Mesothelial cell of epicardium (in vitro differentiated cells): ENCODE measurements at places on chromosomes 5 and 9.
A peak's percentile ranks its signal among the peaks of the same experiment; 100 is the strongest.

GRCh38 chr5:149450199-149450598 lies 71.1 kb upstream of the IL17B start:
- peaks cover 54% of the 10 kb centered on the region for H3K4me1 ChIP-seq
- peak overlapping the region; percentile 56 for H3K27ac ChIP-seq
- no peaks in the 10 kb centered on the region for H3K36me3 ChIP-seq
- DNase-seq, result no peak
- H3K27me3 ChIP-seq, result no peaks in the 10 kb centered on the region

- H3K4me3 ChIP-seq, result no peak overlapping the region
- H3K36me3 ChIP-seq, result no peaks in the 10 kb centered on the region
- no peak overlapping the region for H3K27ac ChIP-seq
- peaks cover 10% of the 10 kb centered on the region for H3K27me3 ChIP-seq
- no peaks in the 10 kb centered on the region for H3K4me1 ChIP-seq
Measured at GRCh38 chr5:100623719-100624118, 88.5 kb downstream of the FAM174A start.

DNA sequence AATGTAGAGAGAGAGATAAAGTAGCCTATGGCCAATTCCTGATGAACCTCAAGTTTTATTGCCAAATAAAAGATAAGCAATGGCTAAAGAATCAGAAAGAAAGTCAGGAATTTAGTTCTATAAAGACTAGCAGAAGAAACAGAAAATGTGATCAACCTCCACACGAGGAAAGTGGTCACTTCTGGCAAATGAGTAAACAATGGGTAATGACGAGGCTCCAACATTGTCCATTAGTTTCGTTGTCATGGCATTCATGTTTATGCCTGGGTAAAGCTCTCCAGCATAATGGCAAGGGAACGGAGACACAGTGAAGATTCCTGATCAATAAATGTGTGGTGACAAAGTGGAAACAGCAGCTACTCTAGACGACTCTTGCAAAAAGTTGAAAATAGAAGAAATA lies 341.8 kb upstream of the CTNND2 start:
- no peaks in the 10 kb centered on the region for H3K36me3 ChIP-seq
- peaks cover 2% of the 10 kb centered on the region for H3K4me1 ChIP-seq
- no peak overlapping the region for H3K27ac ChIP-seq
- H3K4me3 ChIP-seq, result no peak overlapping the region
- DNase-seq, result no peak
- H3K27me3 ChIP-seq, result no peaks in the 10 kb centered on the region

- no peak overlapping the region for H3K27ac ChIP-seq
- H3K4me3 ChIP-seq, result no peak overlapping the region
- DNase-seq, result no peak
- H3K36me3 ChIP-seq, result no peaks in the 10 kb centered on the region
Measured at GRCh38 chr5:169763376-169764017, 126.4 kb downstream of the DOCK2 start.

DNA sequence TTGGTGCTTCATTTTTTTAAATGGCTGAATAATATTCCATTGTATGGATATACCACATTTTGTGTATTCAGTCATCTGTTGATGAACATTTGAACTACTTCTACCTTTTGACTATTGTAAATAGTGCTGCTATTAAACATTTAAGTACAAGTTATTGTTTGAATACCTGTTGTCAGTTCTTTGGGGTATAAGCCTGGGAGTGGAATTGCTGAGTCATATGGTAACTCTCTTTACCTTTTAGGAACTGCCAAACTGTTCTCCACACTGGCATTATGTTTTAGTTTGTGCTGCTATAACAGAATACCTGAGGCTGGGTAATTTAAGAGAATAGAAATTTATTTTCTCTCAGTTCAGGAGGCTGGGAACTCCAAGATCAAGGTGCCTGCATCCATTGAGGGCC lies 15.7 kb upstream of the PDE8B start:
- H3K27ac ChIP-seq, result no peak overlapping the region
- peaks cover 3% of the 10 kb centered on the region for H3K27me3 ChIP-seq
- H3K36me3 ChIP-seq, result peaks cover 8% of the 10 kb centered on the region
- DNase-seq, result no peak

DNA sequence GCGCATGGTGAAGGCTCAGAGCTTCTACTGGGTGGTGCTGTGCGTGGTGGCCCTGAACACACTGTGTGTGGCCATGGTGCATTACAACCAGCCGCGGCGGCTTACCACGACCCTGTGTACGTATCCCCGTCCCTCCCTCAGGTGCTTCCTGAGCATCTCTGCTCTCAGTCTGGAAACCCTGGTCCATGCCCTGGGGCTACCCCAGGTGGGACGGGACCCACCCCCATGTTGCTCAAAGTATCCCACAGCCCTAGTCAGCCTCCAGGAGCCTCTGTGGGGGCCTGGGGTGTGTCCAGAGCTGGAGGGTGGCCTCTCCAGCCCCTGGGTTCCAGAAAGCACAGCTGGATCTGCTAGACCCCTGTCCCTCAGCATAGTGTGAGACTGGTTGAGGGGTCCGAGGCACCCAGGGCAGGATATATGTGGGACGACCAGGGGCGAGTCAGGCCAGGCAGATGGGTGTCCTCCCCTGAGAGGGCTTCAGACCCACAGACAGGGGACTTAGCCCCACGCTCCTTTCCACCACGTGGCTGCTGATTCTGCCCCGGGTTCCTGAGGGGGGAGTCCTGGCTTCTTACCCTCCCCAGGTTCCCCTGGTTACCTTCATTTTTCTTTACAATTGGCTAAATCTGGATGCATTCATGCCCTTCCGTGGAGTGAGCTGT lies 94.0 kb downstream of the CACNA1B start:
- peak; percentile 34 for DNase-seq
- peaks cover 4% of the 10 kb centered on the region for H3K4me1 ChIP-seq
- H3K4me3 ChIP-seq, result no peak overlapping the region
- no peaks in the 10 kb centered on the region for H3K27me3 ChIP-seq
- no peaks in the 10 kb centered on the region for H3K36me3 ChIP-seq
- no peak overlapping the region for H3K27ac ChIP-seq
